ENCODE measurements at places on chromosomes 2 and 18.

DNA sequence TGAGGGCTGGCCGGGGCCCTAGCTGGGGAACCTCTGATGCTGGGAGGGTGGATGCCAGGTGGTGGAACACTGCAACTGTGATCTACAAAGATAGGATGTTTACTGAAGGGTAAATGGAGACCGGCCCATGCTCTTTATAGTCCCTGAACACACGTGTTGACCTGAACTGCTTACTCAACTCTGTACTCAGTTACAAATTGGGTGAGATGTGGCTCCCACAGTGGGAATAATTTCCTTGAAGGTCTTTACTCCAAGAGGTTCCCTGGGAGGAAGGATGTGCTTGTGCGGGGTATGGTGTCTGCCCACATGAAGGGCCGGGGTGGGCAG, 254.1 kb downstream of the PRKCE start:
- DNase-seq, result no peak

GRCh38 chr18:36212301-36213171, 25.2 kb downstream of the MOCOS start:
- DNase-seq, result no peak

DNA sequence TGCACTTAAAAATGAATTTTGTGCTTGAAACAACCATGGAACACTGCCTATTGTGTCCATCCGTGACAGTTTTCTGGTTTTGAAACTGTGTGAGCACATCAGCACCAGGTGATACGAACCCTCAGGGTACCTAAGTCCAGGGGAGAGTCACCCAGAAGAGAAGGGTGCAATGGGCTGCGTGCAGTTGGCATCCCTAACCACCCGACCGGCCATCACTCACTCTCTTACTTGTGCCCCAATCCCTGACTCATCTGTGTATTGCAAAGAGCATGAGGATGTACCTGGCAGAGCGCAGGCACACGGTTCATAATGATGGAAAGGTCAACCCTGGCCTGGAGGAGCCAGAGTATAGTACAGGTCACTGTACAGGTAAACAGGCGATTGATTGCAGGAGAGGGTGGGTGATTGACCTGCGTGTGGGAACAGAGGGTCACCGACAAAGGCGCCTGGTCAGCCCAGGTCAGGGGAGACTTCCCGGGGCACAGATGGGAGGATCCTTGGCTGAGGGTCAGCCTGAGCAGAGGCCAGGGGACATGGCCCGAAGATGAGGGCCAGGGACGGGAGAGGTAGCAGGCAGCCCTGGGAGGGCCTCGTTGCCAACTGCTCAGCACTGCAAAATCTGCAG, 160.3 kb downstream of the SEPTIN10 start:
- DNase-seq, result no peak

DNA sequence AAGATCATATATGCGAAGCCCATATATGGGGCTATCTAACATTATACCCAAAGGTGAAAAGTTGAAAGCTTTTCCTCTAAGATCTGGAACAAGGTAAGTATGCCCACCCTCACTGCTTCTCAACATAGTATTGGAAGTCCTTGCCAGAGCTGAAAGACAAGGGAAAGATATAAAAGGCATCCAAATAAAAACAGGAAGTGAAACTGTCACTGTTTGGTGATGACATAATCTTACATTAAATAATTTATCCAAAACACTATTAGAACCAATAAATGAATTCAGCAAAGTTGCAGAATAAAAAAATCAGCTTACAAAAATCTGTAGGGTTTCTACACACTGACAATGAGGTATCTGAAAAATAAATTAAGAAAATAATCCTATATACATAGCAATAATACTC, 205.8 kb downstream of the INSIG2 start:
- no peak for DNase-seq

DNA sequence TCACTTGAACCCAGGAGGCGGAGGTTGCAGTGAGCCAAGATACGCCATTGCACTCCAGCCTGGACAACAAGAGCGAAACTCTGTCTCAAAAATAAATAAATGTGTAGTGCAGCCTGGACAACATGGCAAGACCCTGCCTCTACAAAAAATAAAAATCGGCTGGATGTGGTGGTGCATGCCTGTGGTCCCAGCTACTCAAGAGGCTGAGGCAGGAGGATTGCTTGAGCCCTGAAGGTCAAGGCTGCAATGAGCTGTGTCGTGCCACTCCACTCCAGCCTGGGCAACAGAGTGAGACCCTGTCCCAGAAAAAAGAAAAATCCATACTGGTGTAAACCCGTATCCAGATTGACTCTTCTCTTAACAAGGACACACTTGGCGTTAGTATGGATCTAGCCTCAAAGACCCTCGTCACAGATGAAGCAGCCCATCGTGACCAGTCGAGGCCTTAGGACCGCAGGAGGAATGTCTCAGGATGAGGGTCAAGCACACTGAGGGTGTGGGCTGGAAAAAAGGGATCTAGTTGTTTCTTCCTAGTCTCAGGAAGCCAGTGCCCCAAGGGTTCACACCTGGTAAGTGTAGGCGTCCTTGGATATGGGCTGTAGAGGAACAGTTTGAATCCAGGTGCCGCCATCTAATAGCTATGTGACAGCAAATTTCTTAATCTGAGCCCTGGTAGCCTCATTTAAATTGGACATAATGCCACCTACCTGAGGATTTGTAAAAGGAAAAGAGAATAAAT, 4.0 kb upstream of the GPBAR1 start:
- DNase-seq, result no peak

GRCh38 chr2:64595397-64596176, 58.1 kb downstream of the SERTAD2 start:
- no peak for DNase-seq

GRCh38 chr2:193818801-193819499, 1624.2 kb upstream of the TMEFF2 start:
- no peak for DNase-seq

Data from activated CD8-positive, alpha-beta memory T cell treated with anti-CD3 and anti-CD28 coated beads for 24 hours (primary cell).